ENCODE measurements at places on chromosomes 16 and 17.

DNA sequence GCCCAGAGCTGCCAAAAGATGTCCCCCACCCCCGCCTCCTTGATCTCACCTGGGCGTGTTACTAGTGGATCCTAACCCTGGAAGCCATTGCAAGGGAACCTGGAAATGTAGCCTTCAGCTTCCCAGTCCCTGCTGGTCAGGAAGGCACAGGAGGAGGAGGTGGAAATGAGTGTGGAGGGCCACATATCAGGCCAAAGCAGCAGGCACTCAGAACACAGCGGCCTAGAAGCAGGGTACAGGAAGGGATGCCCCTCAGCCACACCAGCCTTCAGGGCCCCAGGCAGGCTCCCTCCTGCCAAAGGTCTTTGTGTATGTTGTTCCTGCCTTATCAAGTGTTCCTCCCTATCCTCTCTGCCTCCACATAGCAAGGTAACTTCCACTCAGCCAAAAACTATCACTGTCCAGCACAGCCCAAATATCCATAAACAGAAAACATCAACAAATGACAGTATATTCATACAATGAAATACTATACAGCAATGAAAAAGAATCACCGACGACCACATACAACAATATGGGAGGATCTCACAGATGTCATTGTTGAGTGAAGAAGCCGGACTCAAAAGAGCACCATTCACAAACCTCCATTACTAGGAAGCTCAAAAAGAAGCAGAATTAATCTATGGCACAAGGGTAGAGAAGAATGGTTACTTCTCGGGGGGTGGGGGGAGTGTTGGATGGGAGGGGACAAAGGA is 28.2 kb upstream of the TNFRSF13B start:
- DNase-seq, result no peak

GRCh38 chr16:28520672-28521071 is 14.0 kb upstream of the IL27 start:
- DNase-seq, result no peak

- no peak for DNase-seq
Observed at GRCh38 chr16:79950932-79951719, 350.6 kb upstream of the MAF start.

DNA sequence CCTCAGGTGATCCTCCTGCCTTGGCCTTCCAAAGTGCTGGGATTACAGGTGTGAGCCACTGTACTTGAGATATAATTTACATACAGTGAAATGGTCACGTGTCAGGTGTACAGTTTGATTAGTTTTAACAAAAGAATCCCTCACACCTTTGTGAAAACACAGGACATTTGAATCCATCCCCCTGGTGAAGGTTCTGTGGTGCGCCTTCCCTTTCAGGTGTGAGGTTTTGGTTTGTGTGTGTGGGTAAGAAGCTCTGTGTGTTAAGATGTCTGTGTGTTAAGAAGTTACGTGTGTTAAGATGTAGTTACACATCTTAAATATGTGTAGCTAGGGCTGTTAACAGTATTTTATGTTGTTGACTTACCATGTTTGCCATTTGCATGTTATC is 4.4 kb downstream of the SEC14L1 start:
- no peak for DNase-seq

DNA sequence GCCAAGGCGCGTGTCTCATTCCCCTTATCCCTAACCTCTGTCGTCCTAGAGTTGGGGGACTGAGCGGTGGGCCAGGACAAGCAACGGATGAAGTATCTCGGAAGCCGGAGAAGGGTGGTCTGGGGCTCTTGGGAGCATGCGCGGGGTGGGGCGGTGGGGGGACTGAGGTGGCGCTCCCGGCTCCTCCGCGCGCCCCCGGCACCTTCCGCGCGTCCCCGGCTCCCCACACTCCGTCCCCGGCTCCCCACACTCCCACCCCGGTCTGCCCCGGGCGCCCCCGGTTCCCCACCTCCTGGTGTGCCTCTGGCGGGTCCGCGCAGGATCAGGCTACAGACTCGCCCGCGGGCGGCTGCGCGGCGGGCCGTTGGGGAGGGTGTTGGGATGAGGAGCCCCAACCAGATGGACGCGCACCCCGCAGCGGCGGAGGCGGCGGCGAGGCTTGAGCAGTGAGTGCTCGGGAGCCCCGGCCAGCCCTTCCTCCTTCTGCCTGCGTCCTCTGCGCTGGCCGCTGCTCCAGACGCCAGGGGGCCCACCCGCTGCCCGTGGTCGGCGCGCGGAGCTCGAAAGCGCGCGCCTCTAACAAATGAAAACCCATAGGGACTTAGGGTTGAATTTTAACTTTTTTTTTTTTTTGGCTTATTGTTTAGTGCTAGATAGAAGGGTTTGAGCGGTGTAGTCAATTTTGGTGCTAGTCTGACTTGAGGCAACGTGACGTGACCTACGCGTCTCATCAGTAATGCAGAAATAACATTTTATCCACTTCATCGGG is 5.6 kb upstream of the CRYM start:
- no peak for DNase-seq

GRCh38 chr16:1613211-1613622 is 1.1 kb downstream of the CRAMP1 start:
- no peak for DNase-seq

DNA sequence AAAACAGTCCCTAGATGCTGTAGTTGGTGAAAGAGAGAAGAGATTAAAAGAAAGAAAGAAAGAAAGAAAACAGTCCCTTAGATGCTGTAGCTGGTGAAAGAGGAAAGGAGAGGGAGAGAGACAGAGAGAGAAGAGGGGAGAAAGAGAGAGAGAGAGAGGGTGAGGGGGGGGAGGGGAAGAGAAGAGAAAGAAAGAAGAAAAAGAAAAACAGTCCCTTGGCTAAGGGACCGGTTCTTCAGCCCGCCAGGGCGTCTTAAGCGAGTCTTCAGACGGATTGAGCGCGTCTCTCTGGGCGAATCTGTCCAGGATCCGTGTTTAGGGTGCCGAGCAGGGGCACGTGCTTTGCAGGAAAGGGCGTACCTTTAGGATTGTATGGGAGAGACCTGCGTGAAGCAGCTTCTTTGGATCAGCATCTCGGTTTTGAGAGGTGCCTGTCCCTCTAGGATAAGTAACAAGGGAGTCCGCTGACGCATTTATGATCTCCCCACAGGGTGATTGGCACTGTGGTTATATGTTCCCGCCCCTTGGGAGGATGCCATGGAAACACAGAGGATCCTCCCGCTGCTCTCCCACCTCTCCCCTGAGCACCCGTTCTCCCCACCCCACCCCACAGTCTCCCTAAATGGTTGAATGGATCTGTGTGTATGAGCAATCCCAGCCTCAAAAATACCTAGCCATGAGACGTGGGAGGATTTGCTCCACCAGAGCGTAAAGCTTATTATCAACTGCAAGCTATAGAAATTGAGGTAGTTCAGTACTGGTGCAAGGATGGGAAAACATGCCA is 16.7 kb downstream of the GNGT2 start:
- no peak for DNase-seq

- DNase-seq, result no peak
Observed at GRCh38 chr16:29009050-29009837, 24.4 kb downstream of the LAT start.

GRCh38 chr16:88284626-88285513 is 97.9 kb upstream of the ZNF469 start:
- DNase-seq, result no peak

GRCh38 chr16:26547681-26548080 is 519.0 kb upstream of the C16orf82 start:
- no peak for DNase-seq

DNA sequence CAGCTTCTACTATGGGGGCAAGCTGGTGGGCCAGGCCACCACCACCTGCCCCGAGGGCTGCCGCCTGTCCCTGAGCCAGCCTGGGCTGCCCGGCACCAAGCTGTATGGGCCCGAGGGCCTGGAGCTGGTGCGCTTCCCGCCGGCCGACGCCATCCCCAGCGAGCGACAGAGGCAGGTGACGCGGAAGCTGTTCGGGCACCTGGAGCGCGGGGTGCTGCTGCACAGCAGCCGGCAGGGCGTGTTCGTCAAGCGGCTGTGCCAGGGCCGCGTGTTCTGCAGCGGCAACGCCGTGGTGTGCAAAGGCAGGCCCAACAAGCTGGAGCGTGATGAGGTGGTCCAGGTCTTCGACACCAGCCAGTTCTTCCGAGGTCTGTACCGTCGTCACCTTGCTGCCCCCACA is 19.5 kb downstream of the IRF8 start:
- no peak for DNase-seq

DNA sequence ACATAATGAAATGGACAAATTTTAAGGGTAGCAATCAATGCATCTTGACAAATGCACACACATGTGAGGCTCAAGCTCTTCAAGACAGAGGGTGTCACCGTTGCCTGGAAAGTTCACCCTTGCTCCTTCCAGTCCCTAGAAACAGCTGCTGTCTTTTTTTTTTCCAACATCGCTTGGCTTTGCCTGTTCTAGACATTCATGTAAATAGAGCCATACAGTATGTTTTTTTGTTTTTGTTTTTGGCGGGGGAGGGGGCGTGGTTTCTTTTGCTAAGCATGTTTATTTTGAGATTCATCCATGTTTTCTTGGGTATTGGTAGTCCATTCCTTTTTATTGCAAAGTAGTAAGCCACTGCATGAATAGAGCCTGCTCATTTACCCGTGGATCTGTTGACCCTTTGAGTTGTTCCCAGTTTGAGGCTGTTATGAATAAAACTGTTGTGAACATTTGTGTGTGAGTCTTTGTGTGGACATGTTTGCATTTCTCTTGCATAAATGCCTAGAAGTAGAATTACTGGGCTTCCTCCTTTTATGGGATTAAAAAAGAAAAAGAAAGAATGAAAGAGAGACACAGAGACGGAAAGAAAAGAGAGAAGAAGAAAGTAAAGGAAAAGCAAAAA is 78.4 kb downstream of the NT5M start:
- DNase-seq, result no peak

GRCh38 chr17:47278561-47278960 is 24.9 kb downstream of the ITGB3 start:
- no peak for DNase-seq
